NCI-H526 (cell line): ENCODE measurements at places on chromosomes 16 and 17.

DNA sequence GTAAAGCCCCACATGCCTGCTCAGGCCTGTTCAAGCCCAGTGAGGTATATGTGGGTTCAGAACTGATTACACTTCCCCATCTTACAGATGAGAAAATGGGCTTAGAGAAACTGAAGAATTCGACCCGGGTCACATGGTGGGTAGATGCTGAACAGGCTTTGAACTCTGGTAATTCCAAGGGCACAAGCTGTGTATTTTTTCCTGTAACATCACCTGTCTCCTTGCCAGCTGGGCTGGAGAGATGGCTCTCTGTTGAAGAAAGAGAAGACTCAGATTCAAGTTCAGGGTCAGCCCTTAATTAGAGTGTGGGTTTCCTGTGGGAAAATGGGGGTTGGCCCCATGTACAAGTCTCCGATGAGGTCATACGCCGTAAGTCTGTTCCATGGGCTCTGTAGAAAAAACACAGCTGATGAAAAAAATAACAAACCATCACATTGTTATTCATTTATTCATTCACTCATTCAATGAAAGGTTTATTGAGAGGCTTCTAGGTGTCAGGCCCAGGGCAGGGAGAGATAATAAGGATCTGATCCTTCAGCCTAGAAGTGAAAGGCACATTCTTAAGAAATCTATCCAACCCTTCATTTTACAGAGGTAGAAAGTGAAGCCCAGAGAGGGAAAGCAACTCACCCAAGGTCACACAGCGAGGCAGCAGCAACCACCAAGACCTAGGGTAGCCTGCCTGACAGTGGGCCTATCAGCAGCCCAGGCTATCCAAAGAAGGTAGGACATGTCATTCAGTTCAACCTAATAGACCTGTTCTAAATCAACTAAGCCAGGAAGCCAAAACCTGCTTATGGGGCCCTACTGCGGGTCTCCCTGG is 482.8 kb downstream of the SOX9 start:
- no peak for DNase-seq

- no peak for DNase-seq
These were observed 277.5 kb upstream of the HSBP1 start for GRCh38 chr16:83530293-83530692.

GRCh38 chr16:70686376-70687101 is 686 bp upstream of the MTSS2 start:
- peak; percentile 63 for DNase-seq

DNA sequence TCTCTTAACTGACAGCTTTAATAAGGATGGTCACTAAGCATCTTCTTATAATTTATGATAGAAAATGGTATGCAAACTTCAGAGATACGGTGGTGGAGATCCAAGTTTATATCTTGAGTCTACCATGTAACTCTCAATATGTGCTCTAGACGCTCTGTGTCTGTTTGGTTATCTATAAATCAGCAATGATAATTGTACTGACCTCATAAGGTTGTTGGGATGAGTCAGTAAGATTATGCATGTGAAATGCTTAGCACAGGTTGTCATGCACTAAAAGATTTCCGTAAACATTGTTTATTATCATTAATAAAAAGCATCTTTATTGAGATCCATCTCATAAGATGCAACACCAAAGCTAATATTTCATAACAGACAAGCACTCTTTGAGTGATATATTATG is 1094.9 kb upstream of the EEF2KMT start:
- DNase-seq = no peak

DNA sequence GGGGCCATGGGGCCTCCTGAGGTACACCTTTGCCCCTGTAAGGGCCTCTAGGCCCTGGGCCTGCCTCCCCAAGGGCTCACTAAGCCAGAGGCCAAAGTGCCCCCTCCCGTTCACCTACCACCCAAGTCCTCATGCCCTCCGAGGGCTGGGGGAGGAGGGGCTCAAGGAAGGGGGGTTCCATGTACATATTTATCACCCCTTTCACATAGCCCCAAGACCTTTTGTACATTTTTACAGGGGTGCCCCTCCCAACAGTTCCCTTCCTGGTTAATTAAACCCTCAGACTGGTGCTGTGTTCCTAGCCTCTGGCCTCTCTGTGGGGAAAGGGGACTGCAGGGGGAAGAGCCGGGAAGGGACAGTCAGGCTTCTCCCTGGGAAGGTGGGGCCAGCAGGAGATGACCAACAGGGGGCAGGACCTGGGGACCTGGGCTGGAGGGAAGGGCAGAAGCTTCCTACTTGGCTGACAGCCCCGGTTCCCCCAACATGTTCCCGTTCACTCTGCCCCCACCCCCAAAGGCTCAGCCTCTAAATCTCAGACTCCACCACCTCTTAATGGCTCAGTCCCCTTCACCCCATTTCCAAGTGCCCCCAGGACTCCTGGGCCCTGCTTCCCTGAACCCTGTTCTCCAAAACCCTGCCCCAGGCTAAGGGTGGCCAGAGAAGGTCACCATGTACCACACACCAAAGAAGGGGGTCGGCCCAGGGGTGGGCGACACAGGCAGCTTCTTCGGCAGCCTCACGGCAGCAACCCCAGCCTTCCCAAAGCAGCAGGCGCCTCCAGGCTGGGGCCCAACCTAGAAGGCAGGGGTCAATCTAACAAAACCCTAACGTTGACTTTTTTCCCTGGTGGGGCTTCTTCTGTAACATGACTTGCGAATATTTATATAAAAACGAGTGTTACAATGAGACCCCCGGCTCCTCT is 11.9 kb downstream of the FBRS start:
- DNase-seq = no peak
